ENCODE measurements at places on chromosomes 5 and 9. TPM values are rescaled to one million over a fixed set of nuclear protein-coding genes. Genes with fewer than 3 reads are reported as not detected.

The WHRN gene
- 0.76 TPM for total RNA-seq

GRCh38 chr9:129626079-129626624 is at the start of gene NTMT1:
NTMT1 (plus strand) TSS chr9:129626163; CDS start chr9:129632704, 6,541 bp downstream.
- DNase-seq = peak; percentile 94
- H3K4me3 ChIP-seq = peak within 1 kb of the TSS; percentile 85
- H3K27me3 ChIP-seq = no peaks in the 10 kb centered on the region
- H3K27ac ChIP-seq = peak within 1 kb of the TSS; percentile 96
- peaks cover 38% of the 10 kb centered on the region for H3K4me1 ChIP-seq

The NMUR2 gene
- not detected for total RNA-seq

DNA sequence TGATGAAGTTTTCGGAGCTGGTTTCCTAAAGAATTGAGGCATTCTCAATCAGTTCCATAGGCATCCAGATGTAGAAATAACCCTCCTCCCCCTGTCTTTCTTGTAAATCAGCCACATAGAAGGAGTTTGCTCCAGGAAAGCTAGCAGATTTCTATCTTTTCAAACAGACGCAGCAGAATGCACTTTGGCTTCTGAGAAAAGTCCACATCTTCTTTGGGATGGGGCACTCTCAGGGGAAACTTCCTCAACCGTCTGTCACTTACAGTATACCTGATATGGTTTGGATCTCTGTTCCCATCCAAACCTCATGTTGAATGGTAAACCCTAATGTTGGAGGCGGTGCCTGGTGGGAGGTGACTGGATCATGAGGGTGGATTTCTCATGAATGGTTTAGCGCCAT is 94.1 kb downstream of the SNCAIP start:
- DNase-seq = no peak
- H3K4me3 ChIP-seq = no peak overlapping the region
- no peaks in the 10 kb centered on the region for H3K4me1 ChIP-seq
- no peak overlapping the region for H3K27ac ChIP-seq
- H3K27me3 ChIP-seq = no peaks in the 10 kb centered on the region
- H3K36me3 ChIP-seq = no peaks in the 10 kb centered on the region

DNA sequence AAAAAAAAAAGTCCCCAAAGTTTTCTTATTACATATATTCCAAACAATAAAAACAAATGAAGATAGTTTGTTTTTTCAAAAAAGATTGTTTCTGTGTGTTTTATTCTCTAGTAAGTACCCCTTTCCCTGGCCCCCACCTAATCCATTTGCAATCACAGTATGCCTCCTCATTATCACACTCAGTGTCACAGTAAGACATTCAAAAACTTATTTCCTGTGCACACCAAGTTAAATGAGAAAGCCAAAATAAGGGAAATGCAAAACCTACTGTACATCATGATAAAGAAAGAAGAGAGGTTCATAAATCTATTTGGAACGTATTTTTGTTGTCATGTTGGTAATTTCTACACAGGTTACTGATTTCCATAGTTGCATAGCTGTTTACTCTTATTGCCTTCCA is 62.3 kb downstream of the ST8SIA4 start:
- H3K27ac ChIP-seq = no peak overlapping the region
- 0 out of 2 replicates have a peak, but pooled peaks cover 3% of the 10 kb centered on the region for H3K4me1 ChIP-seq
- H3K4me3 ChIP-seq = no peak overlapping the region
- no peaks in the 10 kb centered on the region for H3K27me3 ChIP-seq
- no peaks in the 10 kb centered on the region for H3K36me3 ChIP-seq

- peak; percentile 54 for DNase-seq
- no peaks in the 10 kb centered on the region for H3K27me3 ChIP-seq
- no peaks in the 10 kb centered on the region for H3K36me3 ChIP-seq
- H3K27ac ChIP-seq = no peak overlapping the region
Observed at GRCh38 chr5:173825215-173825865, 62.8 kb upstream of the CPEB4 start.

GRCh38 chr5:138752951-138753793 is at the start of gene CTNNA1:
CTNNA1 (plus strand) TSS chr5:138753425; CDS start chr5:138781925, 28,500 bp downstream.
- DNase-seq = peak; percentile 78
- H3K27me3 ChIP-seq = no peaks in the 10 kb centered on the region
- H3K36me3 ChIP-seq = peaks cover 4% of the 10 kb centered on the region
- H3K4me3 ChIP-seq = peak within 1 kb of the TSS; percentile 96

The TBCA gene
- total RNA-seq = 81.2 TPM

GRCh38 chr9:82526577-82526976 is 536.4 kb downstream of the RASEF start:
- H3K4me3 ChIP-seq = no peak overlapping the region
- no peak for DNase-seq
- no peaks in the 10 kb centered on the region for H3K27me3 ChIP-seq

The PRKACG gene
- not detected for total RNA-seq

- no peak for DNase-seq
- H3K36me3 ChIP-seq = no peaks in the 10 kb centered on the region
- H3K4me1 ChIP-seq = peaks cover 5% of the 10 kb centered on the region
- no peaks in the 10 kb centered on the region for H3K27me3 ChIP-seq
- H3K27ac ChIP-seq = no peak overlapping the region
Observed at GRCh38 chr9:33227741-33228140, 12.2 kb upstream of the SPINK4 start.

- no peak overlapping the region for H3K4me3 ChIP-seq
- no peaks in the 10 kb centered on the region for H3K36me3 ChIP-seq
- H3K27ac ChIP-seq = no peak overlapping the region
- no peaks in the 10 kb centered on the region for H3K4me1 ChIP-seq
Observed at GRCh38 chr5:129441096-129441495, 19.0 kb upstream of the ADAMTS19 start.

- no peak overlapping the region for H3K27ac ChIP-seq
- peaks cover 10% of the 10 kb centered on the region for H3K4me1 ChIP-seq
- H3K27me3 ChIP-seq = peaks cover 13% of the 10 kb centered on the region
- DNase-seq = no peak
- H3K4me3 ChIP-seq = no peak overlapping the region
Observed at GRCh38 chr5:10903786-10904560, 142.9 kb upstream of the DAP start.

DNA sequence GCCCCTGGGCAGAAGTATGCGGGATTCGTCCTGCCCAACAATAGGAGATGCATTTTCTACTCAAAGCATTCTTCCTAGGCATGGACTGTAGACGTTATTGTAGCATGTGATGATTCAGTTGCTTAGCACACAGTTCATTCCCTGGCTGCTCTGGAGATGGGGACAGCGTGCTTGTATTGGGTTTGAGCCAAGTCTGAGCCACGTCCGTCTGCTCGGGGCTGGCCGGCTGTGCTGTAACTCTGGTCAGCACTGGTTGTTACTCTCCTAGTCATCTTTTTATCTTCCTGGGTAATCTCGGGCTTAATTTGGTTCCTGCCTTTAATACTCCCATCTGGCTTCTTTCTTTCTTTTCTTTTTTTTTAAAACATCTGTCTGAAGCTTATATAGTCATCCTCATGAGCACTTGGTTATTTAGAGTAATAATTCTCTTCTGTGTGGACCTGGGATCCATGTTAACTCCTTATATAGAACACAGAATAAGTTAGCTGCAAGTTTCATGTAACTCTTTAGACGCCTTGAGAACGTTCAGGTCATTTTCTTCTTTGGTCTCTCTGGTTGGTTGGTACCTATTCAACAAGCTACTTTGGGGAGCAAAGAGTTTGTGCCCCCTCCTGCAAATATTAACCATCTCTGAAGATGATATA is 118.8 kb upstream of the RPS23 start:
- H3K4me1 ChIP-seq = peaks cover 19% of the 10 kb centered on the region
- DNase-seq = peak; percentile 99
- H3K27ac ChIP-seq = peak overlapping the region; percentile 76

GRCh38 chr9:2299843-2300205 is 284.7 kb downstream of the SMARCA2 start:
- no peaks in the 10 kb centered on the region for H3K36me3 ChIP-seq
- DNase-seq = no peak
- H3K4me1 ChIP-seq = peaks cover 6% of the 10 kb centered on the region
- no peak overlapping the region for H3K4me3 ChIP-seq

GRCh38 chr5:109454731-109455505 is 45.1 kb upstream of the PJA2 start:
- peaks cover 34% of the 10 kb centered on the region for H3K4me1 ChIP-seq
- peak overlapping the region; percentile 92 for H3K27ac ChIP-seq
- DNase-seq = peak; percentile 85
- no peaks in the 10 kb centered on the region for H3K27me3 ChIP-seq
- no peaks in the 10 kb centered on the region for H3K36me3 ChIP-seq
- peak overlapping the region; percentile 51 for H3K4me3 ChIP-seq

The ADAMTS19 gene
- not detected for total RNA-seq

The MARCOL gene
- not detected for total RNA-seq

DNA sequence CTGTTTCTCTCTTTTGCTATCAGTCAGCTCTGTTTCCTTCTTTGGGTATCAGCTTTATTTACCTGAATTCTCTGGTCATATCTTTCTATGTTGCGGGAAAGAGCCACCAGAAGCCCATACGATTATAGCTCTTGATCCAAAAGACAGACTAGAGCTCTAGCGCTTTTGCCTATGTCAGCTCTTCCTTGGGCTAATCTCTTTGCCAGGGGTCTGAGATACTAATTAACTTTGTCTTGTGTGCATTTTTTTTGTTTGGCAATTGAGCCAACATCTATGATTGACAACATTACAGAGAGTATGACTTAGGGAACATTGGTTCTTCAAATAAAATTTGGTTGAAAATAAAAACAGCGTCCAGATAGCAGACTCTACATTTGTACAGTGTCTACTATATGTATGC is 603.0 kb downstream of the KCTD16 start:
- no peaks in the 10 kb centered on the region for H3K36me3 ChIP-seq
- no peak overlapping the region for H3K27ac ChIP-seq
- no peak overlapping the region for H3K4me3 ChIP-seq
- no peak for DNase-seq
- no peaks in the 10 kb centered on the region for H3K27me3 ChIP-seq

GRCh38 chr9:6632516-6633183 is 12.9 kb downstream of the GLDC start:
- no peak overlapping the region for H3K27ac ChIP-seq
- H3K27me3 ChIP-seq = peaks cover 6% of the 10 kb centered on the region
- no peak for DNase-seq
- H3K36me3 ChIP-seq = no peaks in the 10 kb centered on the region

- DNase-seq = no peak
- no peaks in the 10 kb centered on the region for H3K27me3 ChIP-seq
- no peak overlapping the region for H3K4me3 ChIP-seq
- no peaks in the 10 kb centered on the region for H3K4me1 ChIP-seq
Observed at GRCh38 chr5:60010853-60011252, 117.3 kb upstream of the PDE4D start.

DNA sequence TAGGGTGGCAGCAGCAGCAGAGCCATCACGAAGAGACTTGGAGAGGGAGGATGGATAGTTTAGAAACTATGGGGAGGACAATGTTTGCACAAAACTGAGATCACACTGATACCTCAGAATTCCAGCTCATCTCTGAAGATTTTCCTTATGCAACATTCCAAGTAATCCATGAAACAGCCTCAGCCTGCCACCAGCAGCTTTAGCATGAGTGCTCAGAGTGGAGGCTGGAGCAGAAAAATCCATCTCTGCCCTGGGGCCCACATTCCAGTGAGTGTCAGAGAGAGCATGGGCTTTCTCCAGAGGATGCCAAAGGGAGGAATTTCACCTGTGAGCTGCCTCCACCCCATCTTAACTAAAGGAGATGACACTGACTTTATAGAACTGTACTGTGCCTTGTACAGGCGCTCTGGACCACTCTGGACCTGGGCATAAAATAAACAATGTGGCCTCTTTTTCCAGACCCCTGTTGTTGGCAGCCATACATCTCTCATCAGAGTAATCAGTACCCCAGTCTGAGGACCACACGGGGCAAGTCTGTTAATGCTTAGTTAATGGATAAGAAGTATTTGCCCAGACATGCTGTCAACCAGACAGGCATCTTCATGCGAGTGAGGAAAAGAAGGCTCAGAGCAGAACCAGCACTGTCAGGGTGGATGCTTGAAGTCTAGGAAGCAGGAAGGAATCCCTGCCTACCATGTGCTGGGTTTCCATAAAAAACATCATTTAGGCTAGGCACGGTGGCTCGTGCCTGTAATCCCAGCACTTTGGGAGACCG is 440.9 kb downstream of the ENC1 start:
- peak; percentile 80 for DNase-seq
- peak overlapping the region; percentile 52 for H3K27ac ChIP-seq
- H3K4me1 ChIP-seq = peaks cover 21% of the 10 kb centered on the region
- H3K4me3 ChIP-seq = no peak overlapping the region
- H3K27me3 ChIP-seq = no peaks in the 10 kb centered on the region
- H3K36me3 ChIP-seq = no peaks in the 10 kb centered on the region
